ENCODE measurements at places on chromosomes 3 and 15.
A peak's percentile ranks its signal among the peaks of the same experiment; 100 is the strongest.

DNA sequence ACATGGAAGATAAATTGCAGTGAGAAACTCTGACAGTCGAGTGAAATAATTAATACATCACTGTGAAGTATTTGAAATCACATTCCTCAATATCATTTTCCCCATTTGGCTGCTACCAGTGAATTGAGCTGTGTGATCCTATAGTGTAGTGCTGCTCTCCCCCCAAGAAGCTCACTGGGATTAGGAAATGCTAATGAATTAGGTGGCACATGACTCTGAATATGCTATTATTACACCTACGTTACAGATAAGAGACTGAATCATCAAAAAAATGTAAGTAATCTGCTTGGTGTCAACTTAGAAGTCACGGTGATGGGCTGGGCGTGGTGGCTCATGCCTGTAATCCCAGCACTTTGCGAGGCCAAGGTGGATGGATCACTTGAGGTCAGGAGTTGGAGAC lies 34.7 kb upstream of the SYNM start:
- DNase-seq, result no peak

- peak; percentile 66 for DNase-seq
Observed at GRCh38 chr3:177597311-177598096, 400.2 kb upstream of the TBL1XR1 start.

DNA sequence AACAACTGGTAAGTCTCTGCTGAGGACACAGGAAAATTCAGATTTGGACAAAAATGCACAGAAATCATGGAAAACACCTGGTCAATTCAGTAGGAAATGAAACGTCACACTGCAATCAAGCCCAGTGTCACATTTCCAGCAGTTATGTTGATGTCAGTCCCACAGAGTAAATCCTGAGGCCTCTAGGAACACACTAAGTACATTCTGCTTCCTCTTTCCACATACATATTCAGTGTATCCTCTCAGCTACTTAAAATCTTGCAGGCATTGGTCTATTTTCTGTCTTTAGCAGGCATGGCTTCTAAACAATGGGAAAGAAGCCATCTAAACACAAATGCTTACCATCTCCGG lies 207.8 kb downstream of the PLCL2 start:
- no peak for DNase-seq

DNA sequence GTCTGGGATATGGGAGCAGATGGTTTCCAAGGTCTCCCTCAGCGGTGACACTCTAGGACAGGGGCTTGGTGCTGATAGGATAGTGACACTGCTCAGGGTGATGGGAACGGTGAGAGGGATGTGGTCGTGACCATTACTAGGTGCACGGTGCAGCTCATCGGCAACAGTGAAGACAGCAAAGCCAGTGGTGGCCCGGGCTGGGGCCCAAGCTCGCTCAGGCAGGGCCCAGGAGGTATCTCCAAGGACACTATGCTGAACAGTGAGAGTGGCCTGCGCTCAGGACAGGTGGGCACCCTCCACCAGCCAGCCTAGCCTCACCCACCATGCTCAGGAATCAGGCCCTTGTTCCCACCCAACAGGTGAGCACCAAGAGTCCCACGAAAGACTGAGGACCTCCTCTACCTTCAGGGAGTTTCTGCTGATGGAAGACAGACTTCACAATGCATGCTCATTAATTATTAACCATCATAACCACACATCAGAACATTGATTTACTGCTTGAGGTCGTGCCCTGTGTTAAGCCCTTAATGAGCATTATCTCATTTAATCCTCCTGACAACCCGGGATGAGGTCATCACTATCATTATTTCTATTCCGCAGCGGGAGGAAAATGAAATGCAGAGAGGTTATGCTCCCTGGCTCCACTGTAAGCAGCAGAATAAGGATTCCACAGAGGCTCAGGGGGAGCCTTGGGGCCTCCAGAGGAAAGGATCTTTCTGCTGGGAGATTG lies 269.4 kb downstream of the UACA start:
- no peak for DNase-seq

DNA sequence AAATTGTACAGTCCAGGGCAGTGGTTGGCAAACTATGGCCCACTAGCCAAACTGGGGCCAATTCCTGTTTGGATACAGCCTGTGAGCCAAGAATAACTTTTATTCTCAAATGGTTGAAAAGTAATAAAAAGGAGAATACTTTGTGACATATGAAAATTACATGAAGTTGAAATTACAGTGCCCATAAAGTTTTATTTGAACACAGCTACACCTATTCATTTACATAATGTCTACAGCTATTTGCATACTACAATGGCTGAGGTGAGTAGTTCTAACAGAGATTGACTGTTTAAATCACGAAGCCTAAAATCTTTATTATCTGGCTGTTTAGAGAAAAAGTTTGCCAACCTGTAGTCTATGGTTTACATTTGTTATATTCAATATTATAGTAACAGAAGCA lies 600.1 kb downstream of the MAGI1 start:
- DNase-seq, result no peak

DNA sequence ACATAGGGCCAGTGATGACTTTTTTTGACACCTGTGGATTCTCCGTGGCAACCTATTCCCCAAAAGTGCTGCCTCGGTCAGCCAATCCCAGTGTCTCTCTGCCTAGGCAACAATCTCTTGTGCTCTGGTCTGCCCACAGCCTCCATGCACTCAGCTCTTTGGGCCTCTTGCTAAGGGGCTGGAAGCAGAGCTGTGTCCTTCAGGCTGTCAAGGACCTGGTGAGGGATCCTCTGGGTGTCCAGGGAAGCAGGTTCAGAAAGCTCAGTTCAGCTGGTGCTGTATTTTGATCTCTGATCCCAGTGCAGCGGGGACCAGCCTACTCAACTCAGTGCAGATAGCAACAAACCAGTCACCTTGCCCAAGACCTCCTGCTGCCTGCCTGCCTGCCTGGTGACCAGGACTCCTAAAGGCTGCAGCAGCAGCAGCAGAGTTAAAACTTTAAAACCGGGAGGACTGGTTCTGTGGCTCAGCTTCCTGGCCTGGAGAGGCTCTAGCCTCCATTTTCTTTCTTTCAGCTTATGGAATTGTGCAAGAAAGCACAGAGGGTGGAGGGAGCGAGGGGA lies 6.2 kb downstream of the PAK6 start:
- DNase-seq, result peak; percentile 56

GRCh38 chr3:43086460-43087165 lies 19.3 kb downstream of the POMGNT2 start:
- no peak for DNase-seq

- DNase-seq, result peak; percentile 54
Observed at GRCh38 chr3:42746455-42747450, 26.3 kb downstream of the CCDC13 start.

All from activated effector memory CD4-positive, alpha-beta T cell treated with anti-CD3 and anti-CD28 coated beads, Interleukin-2, amount 50 U/mL, for 16 hours (primary cell).